ENCODE measurements at places on chromosomes 4 and X.

DNA sequence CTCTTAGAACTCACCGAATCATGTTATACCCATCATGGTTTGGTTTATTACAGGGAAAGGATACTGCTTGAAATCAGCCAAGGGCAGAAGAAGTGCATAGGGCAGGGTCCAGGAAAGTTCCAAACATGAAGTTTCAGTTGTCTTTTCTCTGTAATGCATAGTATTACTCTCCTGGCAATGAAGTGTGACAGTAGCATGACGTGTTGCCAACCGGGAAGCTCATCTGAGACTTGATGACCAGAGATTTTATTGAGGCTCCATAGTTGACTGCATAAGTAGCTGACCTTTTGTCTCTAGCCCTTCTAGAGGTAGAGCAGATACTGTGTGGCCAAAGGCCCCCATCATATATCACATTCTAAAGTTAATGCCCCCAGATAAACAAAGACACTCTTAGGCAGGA lies 72.1 kb downstream of the BEND4 start:
- no peak for DNase-seq

GRCh38 chrX:40154853-40155588 lies 57.3 kb upstream of the BCOR start:
- DNase-seq: no peak

DNA sequence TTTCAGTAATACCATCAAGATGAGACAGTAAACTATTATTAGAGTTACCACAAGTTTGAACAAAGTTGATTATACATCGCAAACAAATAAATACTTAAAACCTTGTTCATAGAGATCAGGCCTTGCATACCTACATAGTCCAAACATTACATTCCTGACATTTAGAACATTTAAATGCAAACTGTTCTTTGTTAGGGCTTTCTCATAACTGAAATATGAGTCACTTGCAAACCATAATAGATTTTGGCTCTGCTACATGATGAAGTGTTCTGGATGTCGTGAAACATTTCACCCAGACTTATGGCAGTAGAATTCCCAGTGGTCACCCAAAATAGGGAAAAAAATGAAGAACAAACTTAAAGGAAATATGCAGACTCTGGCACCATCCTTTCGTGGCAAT lies 75.0 kb downstream of the FAT4 start:
- DNase-seq: no peak

- no peak for DNase-seq
Measured at GRCh38 chr4:73447671-73448070, 11.7 kb downstream of the AFP start.

GRCh38 chrX:153485396-153486080 lies 9.2 kb upstream of the BGN start:
- DNase-seq: no peak

- DNase-seq: peak; percentile 23
Measured at GRCh38 chr4:39976945-39977488, 694 bp downstream of the PDS5A start.

DNA sequence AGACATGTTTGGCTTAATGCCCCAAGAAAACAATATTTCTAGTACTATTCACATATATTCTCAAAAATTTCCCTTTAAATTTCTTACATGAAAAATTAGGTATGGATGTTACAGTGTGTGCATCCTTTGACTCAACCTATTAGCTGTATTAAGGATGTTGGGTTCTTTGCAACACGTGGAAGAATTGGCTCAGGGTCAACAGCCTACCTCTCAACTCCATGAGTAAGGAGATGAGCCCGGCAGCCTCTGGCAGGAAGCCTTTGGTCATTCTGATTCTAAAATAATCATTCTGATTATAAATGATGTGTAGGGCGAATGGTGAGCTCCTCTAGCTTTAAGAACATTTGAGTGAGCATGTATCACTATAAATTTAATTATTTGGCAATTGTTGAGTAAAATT lies 148.0 kb upstream of the WDFY3 start:
- no peak for DNase-seq

- no peak for DNase-seq
Measured at GRCh38 chr4:174672276-174672675, 150.0 kb upstream of the HPGD start.

- DNase-seq: no peak
Measured at GRCh38 chr4:149120331-149121022, 678.3 kb upstream of the NR3C2 start.

- no peak for DNase-seq
Measured at GRCh38 chr4:65033899-65034298, 624.6 kb upstream of the TECRL start.

DNA sequence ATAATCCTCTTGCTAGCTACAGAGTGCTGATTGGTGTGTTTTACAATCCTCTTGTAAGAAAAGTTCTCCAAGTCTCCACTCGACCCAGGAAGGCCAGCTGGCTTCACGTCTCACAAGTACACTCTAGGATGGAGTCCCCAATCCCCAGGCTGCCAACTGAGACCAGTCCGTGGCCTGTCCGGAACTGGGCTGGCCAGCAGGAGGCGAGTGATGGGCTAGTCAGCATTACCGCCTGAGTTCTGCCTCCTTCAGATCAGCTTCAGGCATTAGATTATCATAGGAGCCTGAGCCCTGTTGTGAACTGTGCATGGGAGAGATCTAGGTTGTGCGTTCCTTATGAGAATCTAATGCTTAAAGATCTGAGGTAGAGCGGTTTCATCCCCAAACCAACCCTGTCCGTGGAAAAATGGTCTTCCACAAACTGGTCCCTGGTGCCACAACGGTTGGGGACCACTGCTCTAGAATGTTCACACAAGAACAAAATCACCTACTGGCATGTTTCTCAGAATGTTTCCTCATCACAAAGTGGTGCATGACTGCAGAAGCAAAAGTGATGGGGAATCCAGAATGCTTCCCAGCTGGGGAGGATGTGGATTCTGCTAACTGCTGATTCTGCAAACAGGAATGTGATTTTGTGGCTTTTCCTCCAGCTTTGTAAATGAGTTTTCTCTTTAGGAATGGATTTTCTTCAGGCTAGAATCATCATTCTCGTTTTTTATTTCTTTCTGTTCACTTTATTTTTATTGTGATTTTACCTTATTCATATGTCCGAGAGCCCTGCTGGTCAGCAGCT lies 40.9 kb downstream of the SEPTIN11 start:
- no peak for DNase-seq

GRCh38 chr4:14399848-14400247 lies 602.4 kb upstream of the CPEB2 start:
- no peak for DNase-seq

DNA sequence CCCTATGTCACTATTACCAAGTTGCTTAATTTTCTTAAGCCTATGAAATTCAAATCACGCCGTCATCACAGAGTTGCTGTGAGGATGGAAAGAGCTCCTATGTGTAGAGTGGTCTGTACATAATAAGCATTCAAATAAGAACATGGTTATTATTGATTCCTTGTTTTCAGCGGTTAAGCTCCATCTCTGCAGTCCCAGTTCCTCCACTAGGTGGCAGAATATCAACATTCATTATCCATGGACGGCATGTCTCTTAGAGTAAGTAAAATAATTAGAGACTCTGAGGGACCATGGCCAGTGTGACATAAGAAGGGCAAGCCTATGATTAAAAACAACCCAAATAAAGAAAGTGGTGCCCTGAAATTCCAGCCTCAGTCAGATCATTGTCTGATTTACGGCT lies 132.5 kb upstream of the NHS start:
- peak; percentile 15 for DNase-seq

GRCh38 chr4:140740422-140740821 lies 15.8 kb downstream of the TBC1D9 start:
- DNase-seq: no peak

- DNase-seq: no peak
Measured at GRCh38 chr4:5683566-5683965, 24.8 kb downstream of the EVC2 start.

- DNase-seq: no peak
Measured at GRCh38 chr4:103152381-103152780, 45.8 kb downstream of the CENPE start.

- DNase-seq: no peak
Measured at GRCh38 chrX:16930392-16930791, 16.1 kb upstream of the REPS2 start.

DNA sequence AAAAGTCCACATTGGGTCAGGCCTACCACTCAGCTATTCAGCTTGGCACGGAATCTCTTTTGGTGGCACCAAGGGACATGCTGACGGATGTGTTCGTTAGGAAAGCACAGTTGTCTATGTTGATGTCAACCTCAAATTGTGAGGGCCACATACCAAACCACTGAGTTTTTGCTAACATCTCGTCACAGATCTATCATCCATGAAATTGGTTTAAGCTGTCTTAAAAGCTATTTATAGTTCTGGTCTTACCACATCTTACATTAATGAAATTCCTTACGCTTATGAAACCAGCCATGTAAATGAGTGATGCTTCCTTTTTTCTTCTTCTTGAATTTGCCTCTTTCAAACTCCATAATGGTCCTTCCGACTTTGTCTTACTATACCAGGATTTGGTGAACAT lies 101.5 kb downstream of the MGST2 start:
- no peak for DNase-seq

DNA sequence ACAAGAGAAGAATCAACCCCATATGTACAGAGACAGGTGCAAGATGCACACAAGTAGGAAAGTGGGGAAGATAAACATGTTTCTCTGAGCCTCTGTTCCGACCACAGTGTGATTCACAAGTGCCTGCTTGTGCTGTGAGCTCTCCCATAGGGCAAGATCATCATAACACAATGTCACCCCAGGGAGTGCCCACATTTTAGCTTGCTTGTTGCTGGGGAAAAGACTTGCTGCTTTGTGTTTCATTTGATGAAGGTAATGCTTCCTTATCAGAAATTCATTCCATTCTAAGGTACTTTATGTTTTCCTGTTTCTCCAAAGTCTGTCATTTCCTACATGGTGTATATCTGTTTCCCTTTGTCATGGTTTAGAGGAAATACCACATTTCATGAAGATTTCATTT lies 304.5 kb upstream of the DIPK2B start:
- no peak for DNase-seq

GRCh38 chr4:71270901-71271300 lies 67.9 kb upstream of the SLC4A4 start:
- DNase-seq: peak; percentile 22

- DNase-seq: no peak
Measured at GRCh38 chr4:185238750-185239149, 29.4 kb downstream of the SNX25 start.

- DNase-seq: no peak
Measured at GRCh38 chr4:108244606-108245005, 75.9 kb upstream of the LEF1 start.

- DNase-seq: no peak
Measured at GRCh38 chr4:1623400-1623799, 60.7 kb downstream of the FAM53A start.

DNA sequence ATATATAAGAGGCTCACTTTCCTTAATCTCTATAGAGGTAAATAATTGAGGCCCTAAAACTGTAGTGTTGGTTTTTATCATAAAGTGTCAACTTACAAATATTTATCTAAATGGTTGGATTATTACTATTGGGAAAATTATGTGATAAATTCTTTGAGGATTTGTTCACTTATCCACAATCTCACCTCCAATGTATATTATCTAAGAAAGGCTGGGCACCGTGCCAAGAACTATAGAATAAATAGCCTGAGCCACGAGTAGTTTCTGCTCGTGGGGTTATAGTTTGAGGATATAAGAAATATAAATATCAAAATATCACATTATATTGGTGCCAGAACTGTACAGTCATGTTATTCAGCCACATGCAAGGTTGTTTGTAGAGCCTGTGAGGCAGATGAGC lies 177.9 kb downstream of the VEGFC start:
- DNase-seq: no peak

DNA sequence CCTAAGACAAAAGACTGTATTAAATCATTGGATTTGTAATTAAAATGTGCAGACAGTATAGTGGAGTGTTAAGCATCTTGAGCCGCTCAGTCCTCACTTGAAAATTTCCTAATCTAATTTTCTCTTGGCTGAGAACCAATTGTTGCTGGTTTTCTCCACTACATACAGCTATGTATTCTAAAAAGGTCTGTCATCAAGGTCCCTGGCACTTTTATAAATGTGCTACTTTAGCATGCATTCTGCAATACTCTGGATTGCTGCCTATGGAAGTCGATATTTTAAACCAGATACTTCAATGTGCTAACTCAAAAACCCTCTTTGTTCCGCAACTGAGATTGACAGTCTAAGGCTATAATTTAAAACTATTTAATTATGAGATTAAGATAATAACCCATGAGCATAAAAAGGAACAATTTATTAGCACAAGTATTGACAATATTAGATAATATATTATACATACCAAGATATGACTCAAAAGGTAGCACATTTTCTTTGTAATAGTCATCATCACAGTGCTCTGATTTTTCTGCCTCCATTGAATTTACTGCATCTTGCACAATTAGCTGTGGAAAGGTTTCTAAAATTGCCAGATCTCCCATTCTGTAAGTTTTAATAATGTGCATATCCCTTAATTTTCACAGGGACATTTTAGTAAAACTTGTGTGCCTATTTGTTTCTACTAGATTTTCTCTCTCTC lies 815.1 kb downstream of the ADGRL3 start:
- DNase-seq: no peak

GRCh38 chrX:136034668-136035067 lies 49.4 kb downstream of the SLC9A6 start:
- DNase-seq: no peak

DNA sequence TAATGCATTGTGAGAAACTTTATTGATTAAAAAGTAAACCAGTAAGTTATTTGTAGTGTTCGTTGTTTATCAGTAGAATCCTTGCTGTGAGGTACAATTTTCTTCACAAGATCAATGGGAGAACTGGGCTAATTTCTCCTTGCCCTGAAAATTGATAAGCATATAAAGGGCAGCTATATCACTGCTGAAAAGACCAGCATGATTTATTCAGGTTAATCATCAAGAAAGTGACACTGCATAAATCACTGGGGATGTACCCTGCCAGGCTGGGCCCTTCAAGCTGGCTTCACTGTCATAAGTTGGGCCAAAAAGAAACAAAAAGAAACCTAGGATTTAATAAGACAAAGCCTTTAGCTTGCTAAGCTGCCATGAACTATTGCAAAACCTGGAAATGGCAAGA lies 746.7 kb downstream of the STPG2 start:
- DNase-seq: no peak

GRCh38 chrX:8955511-8955910 lies 78.4 kb downstream of the FAM9B start:
- DNase-seq: no peak

DNA sequence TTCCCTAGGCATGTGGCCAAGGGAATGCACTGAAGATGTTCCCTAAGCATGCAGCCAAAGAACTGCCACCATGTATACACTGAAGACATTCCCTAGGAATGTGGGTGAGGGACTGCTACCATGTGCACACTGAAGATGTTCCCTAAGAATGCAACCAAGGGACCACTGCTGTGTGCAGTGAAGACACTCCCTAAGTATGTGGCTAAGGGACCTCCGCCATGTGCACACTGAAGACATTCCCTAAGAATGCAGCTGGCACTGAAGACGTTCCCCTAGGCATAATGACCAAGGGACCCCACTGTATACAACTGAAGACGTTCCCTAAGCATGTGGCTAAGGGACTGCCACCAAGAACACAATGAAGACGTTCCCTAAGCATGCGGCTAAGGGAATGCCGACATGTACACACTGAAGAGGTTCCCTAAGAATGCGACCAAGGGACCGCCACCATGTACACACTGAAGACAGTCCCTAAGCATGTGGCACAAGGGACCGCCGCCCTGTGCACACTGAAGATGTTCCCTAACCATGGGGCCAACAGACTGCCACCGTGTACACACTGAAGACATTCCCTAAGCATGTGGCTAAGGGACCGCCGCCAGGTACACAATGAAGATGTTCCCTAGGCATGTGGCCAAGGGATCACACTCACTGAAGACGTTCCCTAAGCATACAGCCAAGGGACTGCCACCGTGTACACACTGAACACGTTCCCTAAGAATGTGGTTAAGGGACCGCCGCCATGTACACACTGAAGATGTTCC lies 25.6 kb downstream of the DHRSX start:
- no peak for DNase-seq
